NCI-H1436 (cell line): ENCODE measurements at places on chromosomes 12 and 14.

DNA sequence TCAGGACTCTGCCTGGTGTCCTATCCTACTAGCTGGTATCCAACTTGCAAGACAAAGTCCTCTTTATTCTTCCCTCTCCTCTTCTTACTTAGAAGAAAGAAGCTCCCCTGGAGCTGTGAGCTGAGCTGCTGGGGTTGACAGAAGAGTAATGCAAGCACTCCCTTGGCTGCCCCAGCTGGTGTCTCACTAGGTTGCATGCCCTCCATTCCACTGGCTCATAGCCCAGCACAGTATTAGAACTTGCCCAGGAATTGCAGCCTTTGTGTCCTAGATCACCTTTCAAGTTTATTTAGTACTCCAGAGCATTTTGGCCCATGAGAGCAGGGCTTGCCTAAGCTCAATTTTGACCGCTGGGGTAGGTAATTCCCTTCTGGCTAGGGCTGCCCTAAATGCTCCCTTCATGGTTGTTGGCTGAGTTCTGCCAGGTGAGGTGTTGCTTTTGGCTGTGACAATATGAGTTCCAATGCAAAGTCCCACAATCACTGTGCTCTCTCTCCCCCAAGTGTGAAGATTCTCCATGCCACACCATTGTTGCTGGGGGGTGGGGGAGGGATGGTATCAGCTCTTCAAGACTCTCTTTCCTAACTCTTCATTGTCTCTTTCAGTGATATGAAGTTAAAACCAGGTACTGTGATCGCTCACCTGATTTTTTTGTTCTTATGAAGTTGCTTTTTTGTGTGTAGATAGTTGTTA is 317.4 kb upstream of the DDHD1 start:
- no peak for DNase-seq

DNA sequence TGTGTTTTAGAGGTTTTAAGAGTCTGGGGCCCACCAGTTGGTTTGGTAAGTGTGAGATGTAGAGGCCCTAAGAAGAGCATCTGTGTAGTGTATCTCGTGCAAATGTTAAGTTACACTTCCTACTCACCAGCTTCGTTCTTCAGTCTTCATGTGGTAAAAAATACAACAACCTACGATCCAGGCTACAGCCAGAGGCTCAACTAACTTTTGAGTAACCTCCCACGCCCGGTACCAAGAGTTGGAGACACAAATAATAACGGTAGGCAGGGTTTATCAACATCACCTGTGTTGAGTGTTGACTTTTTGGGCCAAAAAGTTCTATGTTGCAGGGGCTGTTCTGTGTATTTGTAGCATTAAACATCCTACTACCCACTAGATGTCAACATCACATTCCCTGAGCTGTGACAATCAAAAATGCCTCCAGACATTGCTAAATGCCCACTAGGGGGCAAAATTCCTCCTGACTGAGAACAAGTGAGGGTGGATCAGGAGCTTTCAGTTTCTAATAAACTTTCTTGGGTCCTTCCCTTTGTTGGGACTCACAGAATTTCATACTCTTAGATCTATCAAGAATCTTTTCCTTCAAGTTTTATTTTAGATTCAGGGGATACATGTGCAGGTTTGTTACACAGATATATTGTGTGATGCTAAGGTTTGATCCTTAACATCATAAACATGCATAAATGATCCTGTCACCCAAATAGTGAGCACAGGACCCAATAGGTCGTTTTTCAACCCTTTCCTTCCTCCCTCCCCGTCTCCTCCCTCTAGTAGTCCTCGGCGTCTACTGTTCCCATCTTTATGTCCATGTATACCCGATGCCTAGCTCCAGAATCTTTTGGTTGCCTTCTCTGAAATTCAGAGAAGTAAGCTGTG is 94.7 kb downstream of the SLC2A13 start:
- DNase-seq: peak; percentile 12

- DNase-seq: no peak
These were observed 756.4 kb downstream of the C12orf50 start for GRCh38 chr12:87272851-87273250.

DNA sequence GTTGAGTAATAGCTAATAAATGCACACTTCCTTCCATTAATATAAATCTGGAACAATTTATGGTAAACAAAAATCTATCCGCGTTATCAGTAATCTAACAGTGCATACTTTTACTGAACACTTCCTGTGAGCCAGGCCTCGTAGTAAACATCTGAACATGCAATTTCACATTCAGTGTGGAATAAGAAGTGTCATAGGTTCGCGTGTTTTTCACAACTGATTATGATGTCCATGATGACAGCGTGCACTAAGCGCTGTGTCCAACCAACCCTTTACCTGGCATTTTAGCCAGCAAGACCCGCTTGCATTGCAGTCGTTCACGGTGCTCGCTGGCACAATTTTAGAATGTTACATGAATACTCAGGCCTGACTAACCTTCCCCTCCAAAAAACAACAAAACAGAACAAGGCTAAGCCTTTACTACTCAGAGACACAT is 2.1 kb downstream of the PNMA1 start:
- DNase-seq: no peak

- DNase-seq: no peak
These were observed 2.7 kb upstream of the EXOC3L4 start for GRCh38 chr14:103091883-103092222.

DNA sequence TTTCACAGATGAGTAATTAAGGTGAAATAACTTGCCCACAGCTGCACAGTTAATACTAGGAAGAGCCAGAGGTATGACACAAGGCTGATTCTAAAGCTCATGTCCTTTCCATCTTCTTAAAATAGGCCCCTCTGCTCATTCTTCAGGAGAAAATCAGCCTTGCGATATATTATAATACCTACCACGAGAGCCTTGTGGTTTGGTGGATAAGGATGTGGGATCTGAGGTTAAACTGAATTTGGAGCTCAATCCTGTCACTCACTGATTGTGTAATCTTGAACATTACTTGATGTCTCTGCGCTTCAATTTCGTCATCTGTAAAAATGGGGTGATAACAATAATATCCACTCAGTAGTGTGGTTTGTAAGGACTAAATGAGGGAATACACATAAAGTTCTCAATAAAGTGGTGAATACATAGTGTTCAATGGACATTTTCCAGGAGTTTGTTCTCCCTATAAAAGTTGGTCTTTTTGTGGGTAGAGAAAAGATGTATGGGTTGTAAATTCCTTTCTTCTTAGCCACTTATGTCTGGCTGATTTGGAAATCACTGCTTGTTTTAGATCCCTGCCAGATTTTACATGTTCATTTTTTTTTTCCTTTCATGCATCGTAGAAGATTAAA is 25.1 kb upstream of the ATP2B1 start:
- no peak for DNase-seq

DNA sequence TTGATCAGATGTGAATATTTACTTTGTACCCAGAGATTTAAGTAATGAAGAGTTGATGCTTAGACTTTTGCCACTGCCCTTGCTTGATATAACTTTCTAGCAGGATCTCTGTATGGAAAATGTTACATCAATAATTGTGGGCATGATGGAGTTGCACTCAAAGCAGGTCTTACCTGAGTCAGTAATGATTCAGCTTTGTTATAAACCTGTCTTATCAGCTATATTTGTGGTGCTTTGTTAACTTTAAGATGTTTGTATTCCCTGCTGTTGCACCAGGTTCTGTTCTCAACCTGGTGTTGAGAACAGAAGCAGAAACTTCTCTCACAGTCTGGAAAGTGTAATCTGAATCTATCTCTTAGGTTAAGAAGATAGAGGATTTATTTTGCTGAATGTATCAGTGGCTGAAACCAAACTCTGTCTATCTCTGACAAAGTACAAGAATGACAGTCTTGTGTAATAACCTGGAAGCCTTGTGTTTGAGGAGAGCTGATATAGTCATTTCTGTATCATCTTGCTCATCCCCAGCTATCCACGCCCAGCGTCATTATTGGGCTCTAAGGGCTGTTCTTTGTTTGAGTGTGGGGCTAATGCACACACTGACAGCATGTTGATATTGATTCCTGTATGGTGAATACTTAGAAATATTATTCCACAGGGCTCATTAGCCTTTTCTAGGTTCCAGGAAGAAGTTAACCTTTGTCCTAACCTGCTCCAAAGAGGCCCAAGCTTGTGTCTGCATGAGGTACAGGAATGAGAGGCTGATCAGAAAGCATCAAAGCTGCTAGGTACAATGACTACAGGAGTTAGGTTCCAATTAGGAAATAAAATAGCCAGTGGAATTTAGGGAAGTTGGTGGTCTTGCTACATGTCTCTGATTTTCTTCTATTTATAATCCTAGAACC is 3.6 kb downstream of the AKAP6 start:
- DNase-seq: no peak
